Peyer's patch (tissue), 4 donors: ENCODE measurements at places on chromosomes 1 and 21.
A peak's percentile ranks its signal among the peaks of the same experiment; 100 is the strongest.

DNA sequence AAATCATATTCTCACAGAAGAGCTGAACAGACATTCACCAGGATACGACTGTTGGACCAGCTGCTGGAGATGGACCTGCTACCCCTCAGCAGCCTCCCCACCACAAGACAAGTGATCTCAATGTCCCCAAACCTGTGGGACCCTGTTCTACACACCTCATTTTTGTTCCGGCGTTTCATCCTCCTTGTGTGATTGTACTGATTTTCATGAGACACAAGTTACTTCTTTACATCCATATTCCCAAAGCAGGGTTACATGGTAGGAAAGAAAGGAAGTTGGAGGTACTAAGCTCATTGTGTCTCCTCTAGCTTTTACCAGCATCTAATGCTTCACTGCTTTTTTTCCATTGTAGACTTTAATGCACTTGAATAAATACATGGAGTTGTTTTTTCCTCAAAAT lies 8.7 kb downstream of the ADAMTS1 start:
- no peak for DNase-seq

GRCh38 chr1:201480231-201481003 lies 11.4 kb upstream of the PHLDA3 start:
- peak; percentile 90 for DNase-seq

- peak; percentile 64 for DNase-seq
Observed at GRCh38 chr1:6785728-6786505, 663 bp downstream of the CAMTA1 start.

GRCh38 chr1:29057700-29058099 lies 66.0 kb downstream of the TMEM200B start:
- DNase-seq = no peak

DNA sequence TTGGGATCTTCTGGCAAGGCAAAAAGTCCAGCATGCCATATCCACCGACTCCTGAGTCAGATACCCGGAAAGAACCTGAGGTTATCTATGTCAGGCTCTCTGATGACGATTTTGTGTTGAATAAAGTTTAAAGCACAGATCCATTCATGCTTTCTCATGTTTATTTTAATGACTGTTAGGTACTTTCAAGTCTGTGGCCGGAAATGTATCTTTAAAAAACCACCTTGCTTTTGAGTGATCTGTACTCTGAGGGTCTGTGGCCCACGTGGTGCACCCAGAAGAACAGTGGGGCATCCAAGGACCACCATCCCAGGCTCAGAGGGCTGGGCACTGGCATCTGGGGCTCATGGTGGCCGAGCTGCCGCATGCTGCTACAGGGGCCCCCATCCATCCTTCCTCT lies 30.1 kb upstream of the VASH2 start:
- DNase-seq = no peak

DNA sequence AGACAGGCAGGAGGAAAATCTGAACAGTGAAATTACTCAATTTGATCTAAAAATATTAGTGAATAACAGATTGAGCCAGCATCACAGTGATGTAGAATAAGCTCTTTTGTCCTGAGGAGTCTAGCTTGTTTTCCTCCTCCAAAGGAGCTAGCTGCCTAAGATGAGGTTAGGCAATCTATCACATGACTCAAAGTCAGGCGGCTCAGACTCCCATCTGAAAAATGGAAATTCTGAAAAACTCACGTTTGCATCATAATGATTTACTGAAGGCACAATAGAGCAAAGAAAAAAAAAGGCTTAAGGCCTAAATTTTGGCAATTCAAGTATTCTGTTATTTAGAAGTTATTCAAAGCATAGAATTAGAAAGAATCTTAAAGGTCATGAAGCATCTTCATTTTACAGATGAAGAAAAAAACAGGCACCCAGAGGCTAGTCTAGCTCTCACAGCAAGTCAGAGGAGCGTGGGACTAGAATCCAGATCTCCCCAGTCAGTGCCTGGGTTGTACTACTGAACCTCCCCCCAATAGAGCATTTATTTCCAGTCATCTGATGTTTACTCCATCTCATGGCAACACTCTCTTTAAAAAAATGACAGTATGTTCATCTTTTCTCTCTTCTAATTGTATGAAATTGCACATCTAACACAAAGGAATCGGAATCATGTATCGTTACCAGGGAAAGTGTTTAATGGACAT lies 62.5 kb upstream of the ATF3 start:
- no peak for DNase-seq

GRCh38 chr21:42544544-42544943 lies 30.9 kb downstream of the SLC37A1 start:
- peak; percentile 38 for DNase-seq
